ENCODE measurements at places on chromosomes 13 and 19.

DNA sequence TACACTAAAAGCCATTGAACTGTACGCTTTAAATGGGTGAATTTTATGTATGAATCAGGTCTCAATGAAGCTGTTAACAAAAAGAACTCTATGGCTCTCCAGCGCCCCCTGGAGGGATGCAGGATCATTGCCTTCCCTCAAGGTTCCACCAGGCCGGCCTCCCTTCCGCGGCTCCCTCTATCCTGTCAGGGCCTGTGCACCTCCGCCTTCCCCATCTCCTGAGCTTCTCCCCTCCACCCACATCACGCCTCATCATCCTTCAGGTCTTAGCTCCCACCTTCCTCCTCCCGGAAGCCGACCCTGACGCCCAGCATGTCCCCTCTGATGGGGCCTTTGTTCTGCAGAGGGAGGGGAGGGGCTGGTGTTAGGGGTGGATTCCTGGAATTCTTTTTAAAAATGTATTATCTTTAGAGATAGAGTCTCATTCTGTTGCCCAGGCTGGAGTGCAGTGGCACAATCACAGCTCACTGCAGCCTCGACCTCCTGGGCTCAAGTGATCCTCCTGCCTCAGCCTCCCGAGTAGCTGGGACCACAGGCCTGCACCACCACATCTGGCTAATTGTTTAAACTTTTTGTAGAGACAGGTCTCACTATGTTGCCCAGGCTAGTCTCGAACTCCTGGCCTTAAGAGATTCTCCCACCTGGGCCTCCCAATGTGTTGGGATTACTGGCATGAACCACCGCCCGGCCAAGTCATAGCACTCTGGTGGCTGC, 27.7 kb downstream of the MEIS3 start:
- DNase-seq: peak; percentile 88

DNA sequence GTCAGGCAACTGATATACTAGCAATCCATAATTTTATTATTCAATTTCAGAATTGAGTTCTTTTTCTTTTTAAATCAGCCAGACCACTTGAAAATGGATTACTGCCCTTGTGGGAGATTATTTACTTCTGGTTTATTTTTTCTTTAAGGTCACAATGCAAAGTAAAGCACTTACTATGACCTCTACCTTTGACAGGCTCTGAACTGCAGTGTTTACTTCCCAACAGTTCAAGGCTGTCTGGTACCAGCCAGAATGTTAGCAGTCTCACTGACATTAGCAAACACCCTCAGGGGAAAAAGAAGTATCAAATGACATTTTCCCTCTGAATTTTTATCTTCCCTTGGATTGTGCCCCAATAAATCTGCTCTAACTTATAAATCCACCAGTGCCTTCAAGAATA, 57.5 kb downstream of the RAP2A start:
- DNase-seq: no peak

DNA sequence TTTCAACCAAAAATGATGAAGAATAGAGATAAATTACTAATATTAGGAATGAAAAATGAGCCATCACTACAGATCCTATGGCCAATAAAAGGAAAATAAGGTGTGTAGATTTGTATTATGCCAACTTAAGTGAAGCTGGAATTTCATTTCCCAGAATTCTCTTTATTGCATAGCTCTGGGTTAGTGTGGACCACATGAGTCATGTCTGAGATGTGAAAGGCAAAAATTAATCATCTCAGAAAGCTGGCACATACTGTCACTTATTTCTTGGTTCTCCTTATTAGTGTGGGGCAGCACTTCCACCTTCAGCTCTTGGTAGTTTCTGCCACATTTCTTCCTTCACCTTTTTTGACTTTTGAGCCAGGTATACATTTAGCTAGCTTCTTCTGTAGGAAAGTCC, 82.6 kb downstream of the KATNAL1 start:
- DNase-seq: peak; percentile 54

GRCh38 chr13:76132532-76132931, 496.4 kb downstream of the LMO7 start:
- DNase-seq: no peak

DNA sequence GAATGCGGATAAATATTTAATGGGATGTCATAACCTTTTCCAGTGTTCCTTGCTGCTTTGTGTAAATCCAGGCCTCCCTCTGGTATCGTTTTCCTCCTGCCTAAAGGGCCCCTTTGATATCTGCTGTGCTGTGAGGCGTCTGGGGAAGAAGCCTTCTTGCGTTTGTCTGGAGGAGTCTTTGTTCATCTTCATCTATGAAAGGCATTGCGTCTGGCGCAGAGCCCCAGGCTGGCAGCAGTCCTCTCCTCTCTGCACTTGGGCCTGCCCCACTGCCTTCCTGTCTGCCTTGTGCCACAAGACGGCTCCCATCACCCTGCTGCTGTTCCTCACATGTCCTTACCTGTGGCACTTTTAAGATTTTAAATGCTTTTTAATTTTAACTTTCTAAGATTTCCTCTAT, 9.8 kb downstream of the PROZ start:
- DNase-seq: no peak

DNA sequence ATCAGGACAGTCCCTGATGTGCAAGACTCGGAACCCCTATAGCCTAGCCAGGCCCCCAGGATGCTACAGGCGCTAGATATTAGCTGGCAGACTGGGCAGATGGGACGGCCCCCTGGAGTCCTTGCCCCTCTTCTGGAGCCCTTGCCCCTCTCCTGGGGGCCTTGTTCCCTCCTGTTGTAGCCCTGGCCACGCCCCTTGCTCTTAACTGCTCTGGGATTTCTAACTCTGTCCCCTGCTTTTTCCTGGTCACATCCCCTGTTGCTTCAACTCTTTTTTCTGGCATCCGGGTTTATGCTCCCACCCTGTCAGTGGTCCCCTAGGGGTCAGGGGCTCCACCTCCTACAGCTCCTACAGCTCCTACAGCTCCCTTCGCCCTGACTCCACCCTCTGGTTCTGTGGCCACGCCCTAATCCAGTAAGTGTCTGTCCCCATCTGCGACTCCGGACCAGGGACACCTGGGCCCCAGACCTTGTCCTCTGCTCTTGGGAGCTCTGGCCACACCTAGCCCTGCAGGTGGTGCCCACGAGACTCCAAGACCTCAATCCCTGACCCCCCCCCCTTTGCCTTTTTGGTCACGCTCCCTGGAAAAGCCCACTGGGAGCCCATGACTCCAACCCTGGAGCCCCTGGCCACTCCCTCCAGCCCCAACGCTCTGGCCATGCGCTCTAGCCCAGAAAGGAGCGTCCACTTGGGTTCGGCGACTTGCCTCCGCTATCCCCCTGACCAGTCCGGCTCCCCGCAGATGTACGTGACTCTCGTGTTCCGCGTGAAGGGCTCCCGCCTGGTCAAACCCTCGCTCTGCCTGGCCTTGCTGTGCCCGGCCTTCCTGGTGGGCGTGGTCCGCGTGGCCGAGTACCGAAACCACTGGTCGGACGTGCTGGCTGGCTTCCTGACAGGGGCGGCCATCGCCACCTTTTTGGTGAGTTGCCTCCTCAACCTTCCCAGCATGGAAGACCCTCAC, 6.8 kb downstream of the PLPPR2 start:
- DNase-seq: no peak

- no peak for DNase-seq
These were observed 15.6 kb upstream of the FBXO17 start for GRCh38 chr19:38990949-38991697.

DNA sequence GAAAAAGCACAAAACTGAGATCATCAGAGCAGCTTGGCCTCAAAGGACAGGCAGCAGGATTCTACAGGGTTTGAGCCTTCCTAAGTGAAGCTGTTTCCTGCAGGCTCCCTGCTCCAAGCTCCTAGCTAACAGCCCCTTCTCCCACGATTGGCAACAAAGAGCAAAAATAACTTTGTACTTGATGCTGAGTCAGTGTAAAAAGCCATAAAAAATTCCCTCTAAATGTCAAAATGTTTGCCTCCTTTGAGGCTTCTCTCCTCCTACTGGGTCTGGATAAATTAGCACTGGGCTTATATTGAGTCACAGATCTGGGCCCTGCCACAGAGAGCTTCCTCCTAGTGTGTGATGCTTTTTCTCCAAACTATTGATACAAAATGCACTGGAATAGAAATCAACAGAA, 153.3 kb downstream of the TNFRSF19 start:
- no peak for DNase-seq

- DNase-seq: no peak
These were observed at the start of gene ZNF728 for GRCh38 chr19:23002690-23003422. ZNF728 (minus strand) TSS chr19:23003176; CDS start chr19:23003030, 146 bp downstream.

DNA sequence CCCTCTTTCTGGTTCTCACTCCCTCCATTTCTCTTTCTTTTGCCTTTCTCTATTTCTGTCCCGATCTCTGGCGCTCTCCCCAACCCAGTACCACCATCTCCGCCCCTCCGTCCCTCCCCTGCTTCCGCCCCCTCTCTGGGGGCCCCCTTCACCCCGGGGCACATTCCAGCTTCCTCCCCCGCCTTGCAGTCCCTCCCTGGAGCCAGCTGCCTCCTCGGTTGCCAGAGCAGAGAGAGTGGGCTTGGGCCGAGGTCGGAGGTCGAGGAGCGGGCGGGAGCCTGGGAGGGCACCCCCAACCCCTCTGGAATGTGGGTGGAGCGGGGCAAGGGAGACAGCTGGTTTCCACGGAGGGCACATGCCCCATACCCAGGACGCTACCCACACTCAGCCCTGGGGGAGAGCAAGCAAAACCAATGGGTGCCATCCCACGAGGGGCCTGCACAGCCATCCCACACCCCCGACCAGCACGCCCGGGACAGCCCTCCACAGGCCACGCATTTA, 6.5 kb upstream of the CIRBP start:
- DNase-seq: no peak

- DNase-seq: no peak
These were observed 42.6 kb upstream of the GRTP1 start for GRCh38 chr13:113406321-113407102.

- DNase-seq: no peak
These were observed 17.0 kb upstream of the KCNN1 start for GRCh38 chr19:17949956-17950309.

DNA sequence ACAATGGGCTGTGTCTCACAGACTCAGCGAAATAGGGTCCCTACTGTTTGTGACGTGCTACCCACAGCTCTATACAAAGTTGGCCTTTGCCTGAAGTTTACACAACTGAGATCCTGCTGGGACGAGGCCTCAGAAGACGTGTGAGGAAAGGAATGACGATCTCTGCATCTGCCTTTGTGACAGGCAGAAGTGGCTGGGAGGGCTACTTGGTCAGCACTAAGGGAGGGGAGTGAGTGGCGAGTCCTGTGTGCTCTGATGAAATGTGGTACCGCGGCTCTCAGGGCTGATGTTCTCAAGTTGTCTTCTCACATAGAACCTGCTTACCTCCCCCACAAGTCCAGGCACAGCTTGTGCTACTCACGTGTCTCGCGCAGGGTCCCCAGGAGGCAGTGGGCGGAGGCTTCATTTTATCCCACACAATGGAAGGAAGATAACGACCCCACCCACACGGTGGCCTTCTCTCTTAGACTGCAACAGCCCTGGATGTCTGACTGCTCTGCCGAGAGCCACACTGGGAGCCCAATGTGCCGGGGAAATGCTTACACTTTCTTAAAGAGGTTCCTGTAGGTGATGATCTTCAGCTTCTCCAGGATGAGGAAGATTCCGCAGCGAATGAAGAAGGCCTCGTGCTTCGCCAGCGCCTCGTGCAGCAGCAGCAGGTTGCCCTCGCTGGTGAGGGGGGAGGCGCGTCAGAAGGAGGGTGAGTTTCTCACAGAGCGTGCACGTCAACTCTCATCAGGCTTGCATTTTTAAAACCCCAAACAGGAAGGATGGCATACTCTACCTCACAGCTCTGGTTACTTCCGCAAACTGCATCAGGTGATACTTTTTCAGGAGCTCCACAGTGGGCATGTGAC, 21.2 kb downstream of the PROZ start:
- DNase-seq: no peak

DNA sequence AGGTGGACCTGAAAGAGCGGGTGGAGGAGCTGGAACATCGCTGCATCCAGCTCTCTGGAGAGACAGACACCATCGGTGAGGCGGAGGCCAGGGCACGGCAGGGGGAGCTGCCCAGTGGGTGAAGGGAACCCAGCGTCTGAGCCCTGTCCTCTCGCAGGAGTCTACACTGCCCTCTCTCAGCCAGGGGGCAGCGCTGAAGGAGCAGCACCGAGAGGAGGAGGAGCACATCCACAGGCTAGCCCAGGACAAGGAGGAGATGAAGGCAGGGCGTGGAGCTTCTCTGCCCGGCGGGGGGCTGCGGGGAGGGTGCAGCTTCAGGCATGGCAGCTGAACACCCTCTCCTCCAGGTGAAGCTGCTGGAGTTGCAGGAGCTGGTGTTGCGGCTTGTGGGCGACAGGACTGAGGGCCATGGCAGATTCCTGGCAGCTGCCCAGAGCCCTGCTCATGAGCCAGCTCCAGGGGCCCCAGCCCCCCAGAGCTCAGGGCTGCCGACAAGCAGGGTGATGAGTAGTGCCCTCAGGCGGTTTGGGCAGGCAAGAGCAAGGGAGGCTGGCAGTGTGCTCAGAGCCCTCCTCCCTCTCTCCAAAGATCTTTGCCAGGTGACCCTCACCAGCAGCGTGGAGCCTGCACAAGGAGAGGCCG, 31.4 kb upstream of the ZNF492 start:
- no peak for DNase-seq

- no peak for DNase-seq
These were observed 125.9 kb downstream of the FGF14 start for GRCh38 chr13:102275969-102276368.

DNA sequence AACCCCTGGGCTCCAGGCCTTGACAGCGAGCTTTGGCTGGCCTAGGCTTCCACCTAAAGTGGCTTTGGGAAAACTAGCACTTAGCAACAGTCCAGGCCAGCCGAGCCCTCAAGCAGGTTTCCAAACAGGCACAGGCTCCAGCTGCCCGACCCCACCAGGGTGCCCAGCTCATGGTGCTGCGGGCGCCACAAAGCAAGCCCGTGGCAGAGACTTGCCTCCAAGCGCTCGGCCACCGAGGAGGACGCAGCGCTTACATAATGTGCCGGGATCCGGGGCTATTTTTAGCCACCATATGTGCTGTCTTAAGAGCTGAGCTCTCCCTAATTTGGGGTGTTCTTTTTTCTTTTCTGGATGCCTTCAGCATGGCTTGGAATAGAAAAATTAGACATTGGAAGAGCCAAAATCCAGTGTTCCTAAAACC, 56.1 kb upstream of the F7 start:
- DNase-seq: no peak

DNA sequence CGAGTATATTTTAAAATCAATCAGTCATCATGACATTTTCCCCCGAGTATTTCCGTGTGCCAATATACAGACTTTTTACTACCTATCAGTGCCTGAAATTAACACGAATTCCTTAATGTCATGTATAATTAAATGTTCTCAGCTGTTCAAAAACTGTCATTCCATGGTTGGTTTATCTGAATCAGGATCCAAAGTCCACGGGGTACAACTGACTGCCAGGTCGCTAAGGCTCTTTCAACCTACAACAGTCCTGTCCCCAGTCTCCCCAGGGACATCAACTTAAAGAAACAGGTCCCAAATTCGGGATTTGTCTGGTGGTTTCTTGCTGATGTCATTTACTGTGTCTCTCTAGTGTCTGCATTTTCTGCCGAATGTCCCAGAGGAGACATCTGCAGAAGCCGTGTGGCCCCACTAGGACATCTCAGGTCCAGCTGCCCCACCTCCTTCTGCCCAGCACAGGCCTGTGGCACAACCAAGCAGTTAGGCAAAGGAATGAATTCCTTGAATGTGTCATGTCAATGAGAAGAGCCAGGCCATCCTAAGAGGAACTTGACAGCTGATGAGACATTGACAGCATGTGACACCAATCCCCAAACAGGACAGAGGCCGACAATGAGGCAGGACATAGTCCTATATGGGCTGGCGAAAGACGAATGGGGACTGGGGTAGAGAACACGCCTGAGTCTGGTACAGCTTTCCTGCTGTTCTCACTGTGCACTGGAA, 109.5 kb downstream of the STK24 start:
- no peak for DNase-seq

- DNase-seq: no peak
These were observed 23.6 kb downstream of the LYL1 start for GRCh38 chr19:13078897-13079541.

Measured in stimulated activated effector memory CD8-positive, alpha-beta T cell treated with anti-CD3 and anti-CD28 coated beads, Interleukin-12 subunit alpha, Interleukin-12 subunit beta, amount 100 ng/mL, for 72 hours (primary cell).